Hypothalamus (tissue), 51 donors: ENCODE measurements at places on chromosomes 2 and 18.

DNA sequence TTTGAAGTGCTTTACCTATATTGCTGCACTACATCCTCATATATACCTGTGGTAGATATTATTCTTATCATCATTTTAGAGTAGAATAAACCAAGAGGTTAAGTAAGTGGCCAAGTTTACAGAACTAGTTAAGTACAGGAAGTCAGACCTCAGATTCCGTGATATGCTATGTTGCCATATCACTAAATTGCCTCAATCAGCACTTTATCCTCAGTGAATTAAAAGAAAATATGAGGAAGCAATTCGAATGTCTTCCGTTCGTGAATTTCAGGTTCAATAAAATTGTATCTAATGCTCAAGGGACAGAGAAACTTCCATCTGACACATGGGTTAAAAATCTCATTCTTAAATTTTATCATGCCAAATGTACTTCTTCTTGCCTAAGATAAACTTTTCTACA lies 848.6 kb downstream of the CPS1 start:
- DNase-seq = no peak

DNA sequence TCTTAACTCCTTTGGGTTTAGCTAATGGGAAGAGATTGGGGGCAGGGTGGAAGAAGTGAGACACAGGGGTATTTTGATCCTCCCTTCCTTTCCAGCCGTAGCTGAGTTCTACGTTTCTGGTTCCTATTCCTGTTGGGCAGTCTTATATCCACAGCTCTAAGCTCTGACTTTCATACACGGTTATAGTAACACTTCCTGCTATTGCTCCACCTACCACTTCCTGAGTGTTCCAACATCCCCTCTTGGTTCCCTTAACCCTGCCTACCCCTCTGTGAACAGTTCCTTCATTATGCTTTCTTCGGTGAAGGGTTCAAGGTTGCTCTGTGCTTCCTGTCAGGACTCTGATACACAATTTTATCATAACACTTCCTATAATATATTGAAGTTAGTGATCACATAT lies 205.1 kb downstream of the DNAH7 start:
- no peak for DNase-seq

GRCh38 chr2:74845217-74845751 lies 11.4 kb downstream of the HK2 start:
- DNase-seq = no peak

DNA sequence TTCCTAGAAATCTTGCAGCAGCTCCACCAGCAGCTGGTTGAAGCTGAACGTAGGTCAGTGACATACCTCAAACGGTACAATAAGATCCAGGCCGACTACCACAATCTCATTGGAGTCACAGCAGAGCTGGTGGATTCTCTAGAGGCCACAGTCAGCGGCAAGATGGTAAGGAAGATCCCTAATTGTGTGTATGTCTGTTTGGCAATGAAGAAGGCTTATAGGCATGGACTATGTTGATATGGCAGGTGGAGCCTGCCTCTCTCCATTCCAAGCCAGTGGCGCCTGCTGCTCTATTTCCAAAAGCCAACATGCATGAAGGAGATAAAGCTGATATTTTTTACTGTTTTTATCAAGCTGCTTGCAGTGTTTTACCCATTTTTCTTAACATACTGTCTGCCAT lies 36.8 kb downstream of the ARMC9 start:
- DNase-seq = no peak

DNA sequence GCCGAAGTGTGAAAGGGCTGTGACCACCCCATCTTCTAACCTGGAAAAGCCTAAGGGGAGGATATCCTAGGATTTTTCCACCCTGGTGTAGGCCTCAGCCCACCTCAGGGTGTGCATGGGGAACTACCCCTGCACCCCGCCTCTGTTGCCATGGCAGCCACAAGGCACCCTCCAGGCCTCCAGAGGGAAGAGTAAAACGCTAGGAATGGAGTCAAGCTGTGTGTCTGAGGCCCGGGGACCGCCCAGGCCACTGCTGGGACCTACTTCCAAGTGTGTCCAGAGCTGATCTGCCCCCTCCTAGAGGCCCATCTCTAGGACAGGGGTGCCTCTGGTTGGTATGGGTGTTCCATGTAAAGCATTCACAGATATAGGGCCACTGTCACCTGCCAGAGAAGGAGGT lies 86.7 kb downstream of the PLB1 start:
- no peak for DNase-seq

- DNase-seq = peak; percentile 56
Measured at GRCh38 chr18:33577685-33578517, at the start of gene ASXL3. Gene ASXL3, plus strand, starts transcription at chr18:33578219. Its CDS starts 413 bp downstream, at chr18:33578632.

DNA sequence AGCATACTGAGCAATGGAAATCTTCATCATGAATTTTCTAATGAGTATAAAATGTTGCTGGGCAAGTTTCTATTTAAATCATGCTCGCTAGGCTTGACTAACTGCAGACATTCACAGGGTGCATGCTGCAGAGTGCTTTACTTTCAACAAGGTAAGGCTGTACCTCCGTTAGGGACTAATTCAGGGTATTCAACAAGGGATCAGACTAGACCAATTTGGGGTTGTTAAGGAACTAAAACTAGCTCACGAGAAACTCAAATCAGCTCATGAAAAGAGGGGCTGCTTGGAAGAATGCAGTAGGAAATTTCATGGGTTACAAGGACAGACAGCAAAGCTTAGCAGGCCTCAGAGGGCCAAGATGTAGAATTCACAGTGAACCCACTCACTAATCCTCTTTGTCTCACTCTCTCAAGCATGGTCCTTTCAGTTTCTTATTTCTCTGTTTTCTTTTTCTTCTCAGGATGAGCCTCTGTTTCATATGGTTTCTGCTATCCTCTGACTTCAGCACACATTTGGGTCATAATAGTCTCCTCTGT lies 2.2 kb downstream of the MYO3B start:
- DNase-seq = no peak

DNA sequence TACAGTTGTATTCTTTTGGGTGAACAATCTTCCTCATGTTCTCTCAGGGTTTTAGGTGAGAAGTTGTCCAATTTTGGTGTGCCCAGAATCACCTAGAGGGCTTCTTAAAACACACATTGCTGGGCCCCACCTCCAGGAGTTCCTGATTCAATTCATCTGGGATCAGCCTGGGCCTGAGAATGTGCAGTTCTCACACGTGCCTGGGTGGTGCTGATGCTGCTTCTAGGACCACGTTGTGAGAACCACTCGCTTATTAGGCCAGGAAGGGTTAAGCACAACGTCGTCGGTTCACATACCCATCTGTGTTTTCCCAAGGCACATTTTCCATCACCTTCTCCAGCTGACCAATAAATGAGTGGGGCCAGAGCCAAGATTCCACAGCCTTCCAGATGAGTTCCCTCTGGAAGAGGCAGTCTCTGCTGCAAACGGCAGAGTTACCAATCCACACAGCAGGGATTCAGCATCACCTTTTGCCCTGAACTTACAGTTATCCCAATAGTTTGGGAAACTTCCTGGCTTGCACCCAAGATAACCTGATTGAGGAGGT lies 277.7 kb upstream of the HNRNPA3 start:
- no peak for DNase-seq

- no peak for DNase-seq
Measured at GRCh38 chr2:49780949-49781348, 626.6 kb upstream of the FSHR start.

DNA sequence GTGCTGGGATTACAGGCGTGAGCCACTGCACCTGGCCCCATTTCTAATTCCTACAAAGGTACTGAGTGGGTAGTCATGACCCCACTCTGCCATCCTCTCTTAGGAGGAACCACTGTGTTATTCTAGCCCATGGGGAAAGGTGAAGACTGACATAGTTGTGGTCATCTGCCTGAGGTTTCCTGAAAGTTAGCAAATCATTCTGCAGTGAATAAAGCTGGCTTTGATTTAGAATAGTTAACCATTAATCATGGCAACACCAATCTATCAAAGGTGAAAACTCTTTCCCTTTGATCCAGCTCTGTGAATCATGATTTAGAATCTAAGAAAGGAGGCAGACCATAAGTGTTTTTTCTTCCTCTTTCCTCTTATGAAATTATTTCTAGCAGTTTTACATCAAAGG lies 50.8 kb downstream of the SUMO1 start:
- no peak for DNase-seq

GRCh38 chr18:63150942-63151421 lies 168.6 kb downstream of the BCL2 start:
- no peak for DNase-seq

GRCh38 chr2:156242874-156243273 lies 89.6 kb downstream of the NR4A2 start:
- DNase-seq = no peak

GRCh38 chr2:206805887-206806607 lies 40.6 kb downstream of the FASTKD2 start:
- DNase-seq = no peak
